ENCODE measurements at places on chromosomes 1 and 21. TPM values are rescaled to one million over a fixed set of nuclear protein-coding genes. Genes with fewer than 3 reads are reported as not detected.
A peak's percentile ranks its signal among the peaks of the same experiment; 100 is the strongest.

SYF2 gene
- total RNA-seq, result 44.4 TPM

KIAA0040 gene
- 21.7 TPM for total RNA-seq

ERICH3 gene
- not detected for total RNA-seq

SLC30A2 gene
- not detected for total RNA-seq

HSPA6 gene
- total RNA-seq, result 3.5 TPM

- no peak overlapping the region for H3K4me3 ChIP-seq
- H3K4me1 ChIP-seq, result no peaks in the 10 kb centered on the region
- no peak for DNase-seq
- H3K27ac ChIP-seq, result no peak overlapping the region
- no peaks in the 10 kb centered on the region for H3K27me3 ChIP-seq
- H3K36me3 ChIP-seq, result no peaks in the 10 kb centered on the region
Observed at GRCh38 chr1:4393191-4393590, 261.2 kb upstream of the AJAP1 start.

GRCh38 chr1:150568594-150568966 is 10.8 kb downstream of the MCL1 start:
- peaks cover 11% of the 10 kb centered on the region for H3K36me3 ChIP-seq
- peaks cover 98% of the 10 kb centered on the region for H3K4me1 ChIP-seq
- H3K4me3 ChIP-seq, result peak overlapping the region; percentile 73
- no peak for DNase-seq
- H3K27me3 ChIP-seq, result no peaks in the 10 kb centered on the region

GRCh38 chr1:231618609-231619256 is 7.9 kb upstream of the DISC1 start:
- no peaks in the 10 kb centered on the region for H3K27me3 ChIP-seq
- no peak overlapping the region for H3K4me3 ChIP-seq
- no peaks in the 10 kb centered on the region for H3K36me3 ChIP-seq

DNA sequence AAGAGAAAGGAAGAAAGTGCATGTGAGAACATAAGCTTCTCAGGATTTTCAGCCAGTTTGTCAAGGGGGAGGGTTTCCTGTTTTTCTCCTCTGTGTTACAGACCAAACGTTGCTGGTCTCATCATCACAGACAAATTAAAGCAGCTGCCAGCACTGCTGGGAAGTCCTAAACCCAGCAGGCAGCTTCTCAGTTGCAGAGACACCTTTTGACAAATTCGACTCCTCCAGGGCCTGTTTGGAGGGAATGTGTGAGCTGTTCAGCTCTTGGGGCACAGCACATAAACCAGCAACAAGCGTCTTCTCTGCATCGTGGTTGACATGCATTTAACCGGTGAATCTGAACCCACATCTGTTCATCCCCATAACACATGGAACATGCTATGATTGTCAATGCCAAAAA is 454.6 kb upstream of the RUNX1 start:
- H3K27me3 ChIP-seq, result no peaks in the 10 kb centered on the region
- DNase-seq, result peak; percentile 64
- peak overlapping the region; percentile 30 for H3K4me3 ChIP-seq

DNA sequence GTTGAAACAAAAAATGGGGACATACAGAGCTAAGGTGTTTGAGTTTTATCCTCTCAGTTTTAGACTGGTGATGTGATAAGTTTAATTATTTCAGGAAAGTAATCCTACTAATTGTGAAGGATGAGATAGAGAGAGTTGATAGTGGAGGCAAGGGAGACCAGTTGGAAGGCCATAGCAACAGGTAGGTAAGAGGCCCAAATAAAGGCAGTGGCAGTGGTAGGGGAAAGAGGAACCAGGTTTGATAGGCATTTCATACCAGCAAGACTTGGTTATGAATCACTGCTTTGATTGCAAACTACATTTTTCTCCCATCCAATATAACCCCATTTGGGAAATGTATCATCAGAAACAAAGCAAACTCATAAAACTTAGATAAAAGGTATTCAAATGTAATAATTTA is 63.1 kb upstream of the SH3GLB1 start:
- no peak overlapping the region for H3K4me3 ChIP-seq
- H3K27ac ChIP-seq, result no peak overlapping the region
- H3K4me1 ChIP-seq, result no peaks in the 10 kb centered on the region
- H3K27me3 ChIP-seq, result no peaks in the 10 kb centered on the region
- DNase-seq, result no peak
- no peaks in the 10 kb centered on the region for H3K36me3 ChIP-seq

GRCh38 chr1:241518476-241519307 is 863 bp downstream of the FH start:
- peak; percentile 60 for DNase-seq
- H3K4me1 ChIP-seq, result peaks cover 6% of the 10 kb centered on the region
- H3K27ac ChIP-seq, result peak overlapping the region; percentile 82
- no peaks in the 10 kb centered on the region for H3K27me3 ChIP-seq

DNA sequence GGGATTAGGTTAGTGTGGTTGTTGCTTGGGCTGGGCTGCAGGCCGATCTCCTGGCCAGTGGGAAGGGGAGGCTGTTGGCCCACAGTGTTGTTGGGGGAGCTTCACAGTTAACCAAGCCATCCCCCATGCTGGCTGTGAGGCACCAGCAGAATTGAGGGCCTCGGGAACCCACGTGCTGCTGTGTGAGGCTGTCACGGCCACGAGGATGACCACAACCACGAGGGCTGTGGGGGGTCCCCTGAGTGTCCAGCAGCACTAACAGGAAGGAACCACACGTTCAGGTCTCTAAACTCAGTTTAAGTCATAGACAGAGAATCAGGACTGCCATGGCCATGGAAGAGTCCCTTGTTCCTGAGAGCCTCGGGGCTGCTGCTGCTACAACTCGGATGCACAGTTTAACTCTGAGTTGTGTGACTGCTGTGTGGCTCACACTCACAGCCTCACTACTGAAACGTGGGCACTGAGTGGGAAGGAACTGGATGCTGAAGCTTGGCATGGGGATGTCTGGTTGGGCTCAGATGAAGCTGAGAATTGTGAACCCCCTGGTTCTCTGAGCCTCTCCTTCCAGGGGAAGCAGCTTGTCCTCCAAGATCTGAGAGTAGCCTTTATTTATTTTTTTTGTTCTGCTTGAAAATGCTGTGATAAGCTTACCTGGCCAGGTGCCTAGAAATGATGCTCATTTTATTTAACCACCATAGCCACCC is 4.8 kb upstream of the MMEL1 start:
- no peaks in the 10 kb centered on the region for H3K27me3 ChIP-seq
- no peak for DNase-seq
- no peaks in the 10 kb centered on the region for H3K36me3 ChIP-seq

Measured in naive thymus-derived CD4-positive, alpha-beta T cell (primary cell).